Thoracic aorta (tissue), 2 donors: ENCODE measurements at places on chromosomes 2 and 18. TPM values are rescaled to one million over a fixed set of nuclear protein-coding genes. Genes with fewer than 3 reads are reported as not detected.

Gene RFTN2
- 9.3 TPM for total RNA-seq

Gene LCT
- not detected for total RNA-seq

GRCh38 chr2:218221000-218221399, 4.0 kb downstream of the ARPC2 start:
- no peaks in the 10 kb centered on the region for H3K27me3 ChIP-seq
- DNase-seq, result no peak
- peaks cover 62% of the 10 kb centered on the region for H3K4me1 ChIP-seq
- peak overlapping the region; percentile 95 for H3K4me3 ChIP-seq

DNA sequence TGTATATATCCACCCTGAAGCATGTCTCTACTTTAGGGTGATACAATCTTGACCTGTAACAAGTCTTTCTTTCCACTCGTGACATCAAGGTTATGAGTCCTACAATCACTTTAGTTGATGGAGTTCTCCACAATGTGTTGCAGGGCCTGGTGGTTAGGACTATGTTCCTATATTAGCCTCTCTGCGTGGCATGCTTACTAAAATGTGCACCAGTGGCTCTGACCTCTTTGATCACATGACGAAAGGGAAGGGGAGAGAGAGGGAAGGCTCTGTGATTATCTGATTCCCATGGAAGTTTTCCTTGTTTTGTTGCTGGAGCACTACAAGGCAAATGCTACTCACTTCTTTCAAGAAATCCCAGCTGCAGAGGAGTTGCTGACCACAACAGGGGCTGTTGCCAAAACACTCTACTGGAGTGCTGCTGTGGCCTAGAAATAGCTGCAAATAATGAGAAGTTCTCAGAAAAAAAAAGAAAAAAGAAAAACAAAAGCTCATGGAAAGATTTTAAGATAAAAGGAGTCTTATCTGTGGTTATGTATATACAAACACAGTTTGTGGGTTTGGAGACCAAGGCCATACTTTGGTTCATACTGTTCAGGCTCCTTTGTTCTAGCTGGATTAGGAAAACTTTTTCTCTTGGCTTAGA, 272.8 kb upstream of the MMADHC start:
- DNase-seq, result no peak
- no peaks in the 10 kb centered on the region for H3K27me3 ChIP-seq
- peaks cover 25% of the 10 kb centered on the region for H3K4me1 ChIP-seq
- no peaks in the 10 kb centered on the region for H3K36me3 ChIP-seq
- H3K4me3 ChIP-seq, result no peak overlapping the region

- no peak overlapping the region for H3K4me3 ChIP-seq
- H3K36me3 ChIP-seq, result no peaks in the 10 kb centered on the region
- no peaks in the 10 kb centered on the region for H3K27me3 ChIP-seq
These were observed 48.2 kb downstream of the ARL4C start for GRCh38 chr2:234448506-234449184.

GRCh38 chr2:141611981-141612380, 518.8 kb downstream of the LRP1B start:
- H3K27ac ChIP-seq, result no peak overlapping the region
- H3K36me3 ChIP-seq, result no peaks in the 10 kb centered on the region
- H3K4me3 ChIP-seq, result no peak overlapping the region
- DNase-seq, result no peak
- H3K4me1 ChIP-seq, result no peaks in the 10 kb centered on the region

- no peak overlapping the region for H3K27ac ChIP-seq
- no peak overlapping the region for H3K4me3 ChIP-seq
- DNase-seq, result no peak
- no peaks in the 10 kb centered on the region for H3K4me1 ChIP-seq
These were observed 164.3 kb downstream of the TWIST2 start for GRCh38 chr2:239012228-239012627.

DNA sequence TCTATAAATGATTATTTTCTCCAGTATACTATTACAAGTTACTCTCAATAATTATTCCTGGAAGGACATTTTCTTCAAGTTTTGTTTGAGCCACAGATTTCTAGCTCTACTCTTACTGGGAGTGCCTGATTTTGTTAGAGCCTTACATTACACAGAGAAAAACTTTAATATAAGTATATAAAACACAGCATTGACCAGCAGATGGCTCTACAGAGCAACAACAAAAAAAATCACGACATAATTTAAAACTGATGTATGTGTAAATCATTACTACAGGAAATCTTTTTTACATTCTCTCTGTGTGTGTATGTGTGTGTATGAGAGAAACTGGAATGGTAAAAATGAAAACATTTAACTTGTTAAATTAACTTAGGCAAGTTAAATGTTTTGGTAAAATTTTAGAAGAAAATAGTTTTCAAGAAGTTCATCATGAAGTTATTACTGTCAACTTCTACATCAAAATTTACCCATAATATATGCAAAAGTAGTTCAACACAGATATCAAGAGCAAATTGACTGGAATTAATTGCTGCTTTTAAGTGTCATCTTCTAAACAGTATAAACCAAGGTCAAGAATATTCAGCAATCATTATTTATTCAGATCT, 103.3 kb downstream of the MDH1 start:
- H3K4me3 ChIP-seq, result no peak overlapping the region
- DNase-seq, result no peak
- no peaks in the 10 kb centered on the region for H3K36me3 ChIP-seq
- H3K27ac ChIP-seq, result no peak overlapping the region
- H3K4me1 ChIP-seq, result peaks cover 4% of the 10 kb centered on the region
- H3K27me3 ChIP-seq, result no peaks in the 10 kb centered on the region
